ENCODE measurements at places on chromosomes 2 and 18. TPM values are rescaled to one million over a fixed set of nuclear protein-coding genes. Genes with fewer than 3 reads are reported as not detected.

SLC38A11 gene
- polyA plus RNA-seq = 2.9 TPM

PRKAG3 gene
- not detected for polyA plus RNA-seq

CGREF1 gene
- polyA plus RNA-seq = 5.0 TPM

ZBTB14 gene
- 4.9 TPM for polyA plus RNA-seq

GPR39 gene
- polyA plus RNA-seq = not detected

MRPS5 gene
- polyA plus RNA-seq = 48.4 TPM

CKAP2L gene
- 0.16 TPM for polyA plus RNA-seq

PRSS56 gene
- not detected for polyA plus RNA-seq
